ENCODE measurements at places on chromosomes 3 and 15. TPM values are rescaled to one million over a fixed set of nuclear protein-coding genes. Genes with fewer than 3 reads are reported as not detected.
A peak's percentile ranks its signal among the peaks of the same experiment; 100 is the strongest.

CCDC13 gene
- total RNA-seq = 2.4 TPM

ZIC4 gene
- not detected for total RNA-seq

- no peak for DNase-seq
These were observed 39.5 kb upstream of the NSMCE3 start for GRCh38 chr15:29309139-29309538.

PRKAR2A gene
- 44.1 TPM for total RNA-seq

GRCh38 chr15:25182098-25182478 lies 227.3 kb downstream of the SNRPN start:
- peak; percentile 34 for DNase-seq

PEX5L gene
- 2.4 TPM for total RNA-seq

ZBTB47 gene
- 9.0 TPM for total RNA-seq

DNA sequence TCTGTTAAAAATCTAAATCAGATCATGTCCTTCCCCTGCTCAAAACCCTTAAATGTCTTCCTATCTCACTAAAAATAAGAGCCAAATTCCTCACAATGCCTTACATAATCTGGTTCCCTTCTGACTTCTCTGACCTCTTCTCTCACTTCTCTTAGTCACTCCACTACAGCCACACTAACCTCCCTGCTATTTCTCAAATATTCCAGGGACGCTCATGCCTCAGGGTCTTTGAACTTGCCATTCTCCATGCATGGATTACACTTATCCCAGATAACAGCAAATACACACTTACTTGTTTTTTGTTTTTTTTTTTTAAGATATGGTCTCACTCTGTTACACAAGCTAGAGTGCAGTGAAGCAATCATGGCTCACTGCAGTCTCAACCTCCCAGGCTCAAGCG lies 8.5 kb downstream of the TP53BP1 start:
- no peak for DNase-seq

GRCh38 chr3:72163809-72164634 lies 379.1 kb upstream of the PROK2 start:
- DNase-seq = no peak

DNA sequence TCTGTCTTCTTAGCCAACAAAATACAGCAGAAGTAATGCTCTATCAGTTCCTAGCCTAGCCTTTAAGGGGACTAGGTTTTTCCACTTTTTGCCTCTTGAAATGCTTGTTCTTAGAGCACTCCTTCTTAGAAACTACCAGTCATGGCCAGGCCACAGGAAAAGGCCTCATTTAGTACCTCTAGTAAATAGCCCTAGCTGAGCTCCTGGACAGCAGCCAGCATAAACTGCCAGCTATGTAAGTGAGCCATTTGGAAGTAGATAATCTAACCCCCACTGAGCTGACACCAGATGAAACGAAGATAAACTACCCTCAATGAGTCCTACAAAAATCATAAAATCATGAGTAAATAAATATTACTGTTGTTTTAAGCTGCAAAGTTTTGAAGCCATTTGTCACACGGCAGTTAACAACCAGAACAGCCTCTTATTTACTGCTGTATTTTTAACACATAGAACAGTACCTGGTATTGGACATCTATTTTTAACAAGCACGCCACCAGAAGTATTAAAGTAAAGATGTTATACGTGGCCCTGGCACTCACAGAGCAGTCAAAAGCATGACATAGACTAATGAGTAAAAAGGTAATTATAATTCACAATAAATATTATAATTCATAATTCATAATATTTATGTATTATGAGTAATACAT lies 12.0 kb downstream of the TBC1D5 start:
- DNase-seq = no peak

ZFAND6 gene
- 64.3 TPM for total RNA-seq

DNA sequence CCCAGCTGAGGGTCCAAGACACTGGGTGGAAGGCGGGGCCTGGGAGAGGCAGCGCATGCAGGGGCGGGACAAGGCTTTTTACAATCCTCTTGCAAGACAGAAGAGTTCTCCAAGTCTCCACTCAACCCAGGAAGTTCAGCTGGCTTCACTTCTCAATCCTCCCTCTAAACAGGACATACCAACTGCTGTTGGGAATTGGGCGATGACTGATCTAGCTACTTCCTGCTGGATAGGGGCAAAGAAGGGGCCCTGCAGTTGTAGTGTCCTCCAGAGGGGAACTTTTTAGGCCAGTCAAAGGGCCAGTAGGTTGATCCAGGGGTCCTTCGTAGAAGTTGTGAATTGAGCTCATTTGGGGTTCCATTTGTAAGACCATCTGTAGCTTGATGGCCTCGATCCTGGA lies 94.6 kb upstream of the TERB2 start:
- DNase-seq = no peak

GRCh38 chr3:3201611-3202010 lies 22.1 kb upstream of the CRBN start:
- no peak for DNase-seq

GRCh38 chr3:42195879-42196330 lies 70.1 kb downstream of the CCK start:
- no peak for DNase-seq

TM4SF18 gene
- not detected for total RNA-seq

- no peak for DNase-seq
These were observed 153.3 kb downstream of the P3H2 start for GRCh38 chr3:189967254-189967865.

DNA sequence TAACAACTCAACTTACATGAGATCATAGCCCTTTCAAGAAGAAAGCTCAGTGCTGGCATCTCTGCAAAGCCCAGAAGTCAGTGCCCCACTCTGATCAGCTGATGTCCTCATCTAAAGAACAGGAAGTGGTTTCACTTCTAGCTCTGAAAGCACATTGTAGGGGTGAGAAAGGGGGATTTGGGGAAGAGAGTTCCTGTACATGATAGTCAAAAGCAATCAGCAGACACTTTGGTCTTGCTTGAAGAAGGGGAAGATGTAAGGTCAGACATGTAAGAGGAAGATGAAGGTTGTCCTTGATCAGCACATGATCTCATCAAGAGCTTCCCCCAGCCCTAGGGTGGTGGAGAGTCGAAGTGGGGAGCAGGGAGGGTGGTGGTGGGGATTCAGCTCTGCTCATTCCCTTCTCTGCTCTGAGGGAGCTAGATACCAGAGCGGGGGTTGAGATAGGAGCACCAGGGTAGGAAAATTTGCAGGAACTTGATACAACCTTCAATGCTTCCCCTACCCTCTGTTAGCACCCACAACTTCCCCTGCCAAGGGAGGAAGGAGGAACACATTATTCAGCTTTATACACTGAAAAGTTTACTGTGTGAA lies 76.4 kb upstream of the ETV5 start:
- DNase-seq = no peak

- no peak for DNase-seq
These were observed 263.3 kb downstream of the ABHD5 start for GRCh38 chr3:43953814-43954692.

DNA sequence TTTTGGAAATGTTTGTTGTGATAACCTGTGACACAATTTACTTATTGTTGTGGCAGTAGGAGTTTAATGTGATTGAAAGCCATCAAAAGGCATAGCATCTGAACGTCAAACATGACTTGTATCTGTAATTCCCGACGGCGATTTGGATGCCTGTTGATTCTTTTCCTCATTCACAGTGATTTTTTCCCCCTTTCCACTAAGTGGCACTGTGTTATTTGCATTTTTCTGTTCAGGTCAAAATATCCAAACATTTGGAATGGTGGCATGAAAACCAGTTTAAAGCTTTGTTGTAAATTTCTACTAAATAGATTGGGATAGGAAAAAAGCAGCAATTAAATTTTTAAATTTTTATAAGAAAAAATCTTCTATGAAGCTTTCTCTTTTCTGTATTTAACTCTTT lies 259.9 kb upstream of the KCNH8 start:
- no peak for DNase-seq

GRCh38 chr3:197730200-197730599 lies 6.5 kb downstream of the RUBCN start:
- no peak for DNase-seq

- no peak for DNase-seq
These were observed 34.6 kb upstream of the CMTM8 start for GRCh38 chr3:32203854-32204253.

DNA sequence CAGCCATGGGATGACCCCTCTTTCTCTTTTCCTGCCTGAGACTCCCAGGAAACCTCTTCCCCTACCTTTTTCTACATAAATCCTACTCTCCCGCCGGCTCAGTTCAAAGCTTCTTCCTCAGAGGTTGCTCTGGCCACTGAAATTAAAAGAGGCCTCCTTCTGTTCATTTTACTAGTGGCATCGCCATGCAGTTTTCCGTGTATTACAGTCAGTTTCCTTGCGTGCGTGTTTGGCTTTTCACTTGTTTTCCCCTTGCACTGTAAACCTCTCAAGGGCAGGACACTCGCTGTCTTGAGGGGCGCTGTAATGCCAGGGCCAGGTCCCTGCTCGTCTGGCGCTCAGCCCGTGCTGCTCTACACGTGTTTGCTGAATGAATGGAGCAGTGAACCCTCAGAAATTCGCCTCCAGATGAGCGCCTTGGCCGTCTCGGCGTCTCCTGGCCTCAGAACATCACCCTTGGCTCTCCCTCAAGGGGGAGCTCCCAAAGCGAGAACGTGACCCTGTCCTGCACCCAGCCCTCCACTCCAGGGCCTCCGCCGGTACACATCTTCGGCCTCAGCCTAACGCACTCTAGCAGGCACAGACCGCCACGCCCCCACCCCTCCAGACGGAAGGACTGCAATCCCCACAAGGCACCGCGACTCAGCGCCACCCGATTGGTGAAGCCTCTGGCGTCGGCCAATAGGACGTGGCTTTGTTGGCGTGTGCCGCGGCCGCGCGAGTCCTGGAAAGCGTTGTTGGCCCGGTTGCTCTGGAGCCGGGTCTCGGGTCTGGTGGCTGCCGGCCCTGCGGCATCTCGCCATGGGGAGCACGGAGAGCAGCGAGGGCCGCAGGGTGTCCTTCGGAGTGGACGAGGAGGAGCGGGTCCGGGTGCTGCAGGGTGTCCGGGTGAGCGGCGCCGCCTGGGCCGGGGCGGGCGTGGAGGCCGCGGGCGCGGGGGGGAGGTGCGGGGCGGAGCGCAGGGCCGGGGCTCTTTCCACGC lies at the start of gene CHCHD6:
Gene CHCHD6, plus strand, starts transcription at position 729 of the 982 bp plus-strand sequence. Its CDS starts 73 bp downstream, at position 802.
- DNase-seq = peak; percentile 95

DNA sequence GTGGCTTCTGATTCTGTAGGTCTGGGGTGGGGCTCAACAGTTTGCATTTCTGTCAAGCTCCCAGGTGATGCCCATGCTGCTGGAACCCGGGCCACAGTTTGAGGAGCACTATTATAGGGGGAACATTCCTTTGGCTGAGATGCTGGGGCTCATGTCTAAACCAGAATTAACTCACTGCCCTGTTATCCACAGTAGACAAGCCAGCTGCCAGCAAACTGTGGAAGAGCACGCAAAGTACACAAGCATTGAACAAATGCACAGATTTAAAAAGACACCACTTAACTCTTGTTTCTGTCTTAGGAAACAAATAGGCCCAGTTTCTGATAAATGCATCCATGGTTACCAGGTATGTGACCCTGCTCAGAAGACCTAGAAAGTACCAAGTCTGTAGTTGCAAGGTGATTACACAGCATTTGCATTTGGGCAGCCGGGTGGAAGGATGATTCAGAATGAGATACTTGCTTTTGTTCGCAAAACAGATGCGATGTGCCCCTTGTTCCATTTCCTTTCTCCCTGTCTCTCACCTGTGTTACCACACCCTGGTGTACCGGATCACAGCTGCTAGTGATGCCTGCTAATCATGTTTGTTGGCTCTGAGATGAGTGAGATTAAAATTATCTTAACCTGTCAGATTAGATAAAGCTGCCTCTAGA lies 12.4 kb downstream of the GYG1 start:
- DNase-seq = no peak

TATDN2 gene
- 34.6 TPM for total RNA-seq

SH2D7 gene
- total RNA-seq = not detected

ALG1L2 gene
- 2.1 TPM for total RNA-seq

GRCh38 chr3:168088106-168088720 lies 7.5 kb downstream of the GOLIM4 start:
- DNase-seq = no peak

DNA sequence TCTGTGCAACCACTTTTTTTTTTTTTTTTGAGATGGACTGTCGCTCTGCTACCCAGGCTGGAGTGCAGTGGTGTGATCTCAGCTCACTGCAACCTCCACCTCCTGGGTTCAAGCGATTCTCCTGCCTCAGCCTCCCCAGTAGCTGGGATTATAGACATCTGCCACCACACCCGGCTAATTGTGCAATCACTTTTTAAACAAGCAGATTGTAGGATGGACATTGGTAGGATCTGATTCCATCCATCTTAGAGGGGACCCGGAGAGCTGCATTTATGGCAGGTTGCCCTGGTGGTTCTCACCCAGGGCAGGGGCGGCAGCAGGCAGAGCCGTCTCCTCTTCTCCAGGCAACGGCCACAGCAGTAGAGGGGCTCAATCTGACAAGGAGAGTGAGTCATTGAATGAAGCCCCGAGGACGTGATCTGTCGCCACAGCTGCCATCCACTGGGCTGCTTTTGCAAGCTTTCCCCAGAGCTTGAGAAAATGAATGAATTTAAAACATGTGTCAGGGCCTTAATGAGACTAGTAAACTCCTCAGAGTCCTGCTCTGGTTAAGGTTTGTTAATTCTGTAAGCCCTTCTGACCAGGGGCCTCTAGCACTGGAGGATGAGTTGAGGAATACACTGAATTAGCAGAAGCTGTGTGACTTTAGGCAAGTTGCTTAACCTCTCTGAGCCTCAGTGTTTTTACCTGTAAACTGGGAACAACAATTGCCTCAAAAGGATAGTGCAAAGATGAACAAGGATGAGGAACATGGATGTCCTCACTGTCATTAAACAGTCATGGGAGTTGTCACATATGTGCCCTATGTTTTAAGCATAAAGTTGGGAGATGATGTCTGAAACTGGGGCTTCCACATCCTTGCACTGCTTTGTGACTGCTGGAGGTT lies 129.1 kb downstream of the ASB7 start:
- DNase-seq = no peak

GRCh38 chr3:97928986-97929385 lies 43.2 kb downstream of the RIOX2 start:
- DNase-seq = no peak

ZBTB38 gene
- total RNA-seq = 29.4 TPM

GRCh38 chr15:38069511-38070011 lies 135.1 kb downstream of the TMCO5A start:
- DNase-seq = no peak

- DNase-seq = no peak
These were observed 101.5 kb downstream of the DUT start for GRCh38 chr15:48432688-48433087.

DNA sequence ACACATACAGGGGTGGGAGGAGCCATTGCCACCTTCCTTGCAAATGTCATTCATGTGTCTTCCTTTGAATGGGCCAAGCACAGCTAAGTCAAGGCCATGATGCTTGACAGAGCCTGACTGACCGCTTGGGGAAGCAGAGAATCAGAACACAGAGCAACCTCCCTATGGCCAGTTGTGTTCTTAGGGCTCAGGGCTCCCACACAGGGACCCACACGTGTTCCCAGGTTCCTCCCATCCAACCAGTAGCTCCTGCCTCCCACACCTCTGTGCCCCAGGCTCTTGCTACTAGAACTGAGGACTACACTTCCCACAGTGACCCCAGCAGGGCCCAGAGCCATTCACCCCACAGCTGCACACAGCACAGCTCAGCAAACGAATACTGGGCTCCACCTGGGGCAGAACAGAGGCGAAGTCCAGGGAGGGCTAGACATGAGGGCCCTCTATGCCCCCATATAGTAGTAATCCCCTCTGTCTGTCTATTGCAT lies 42.9 kb downstream of the KLF15 start:
- no peak for DNase-seq
